ENCODE measurements at places on chromosomes 12 and 14.
A peak's percentile ranks its signal among the peaks of the same experiment; 100 is the strongest.

DNA sequence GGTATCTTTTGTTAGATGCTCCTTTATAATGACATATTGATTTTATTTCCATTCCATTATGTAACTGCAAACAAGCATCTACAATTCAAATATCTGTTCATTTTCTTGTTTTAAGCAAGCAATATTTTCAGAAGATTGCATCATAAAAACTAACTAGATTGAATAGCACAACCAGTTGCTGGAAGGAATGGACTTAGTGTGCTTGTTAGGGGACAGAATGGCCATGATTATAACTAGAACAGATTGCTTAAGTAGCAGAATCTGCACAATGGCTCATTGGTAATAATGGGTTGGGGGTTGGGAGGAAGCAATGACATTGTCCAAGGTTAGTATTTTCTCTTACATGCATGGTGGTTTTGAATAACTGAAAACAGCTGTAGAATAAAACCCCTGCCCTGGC, 939.5 kb downstream of the SLC16A7 start:
- no peak for DNase-seq

GRCh38 chr12:57627501-57628279, 5.3 kb downstream of the B4GALNT1 start:
- no peak for DNase-seq

DNA sequence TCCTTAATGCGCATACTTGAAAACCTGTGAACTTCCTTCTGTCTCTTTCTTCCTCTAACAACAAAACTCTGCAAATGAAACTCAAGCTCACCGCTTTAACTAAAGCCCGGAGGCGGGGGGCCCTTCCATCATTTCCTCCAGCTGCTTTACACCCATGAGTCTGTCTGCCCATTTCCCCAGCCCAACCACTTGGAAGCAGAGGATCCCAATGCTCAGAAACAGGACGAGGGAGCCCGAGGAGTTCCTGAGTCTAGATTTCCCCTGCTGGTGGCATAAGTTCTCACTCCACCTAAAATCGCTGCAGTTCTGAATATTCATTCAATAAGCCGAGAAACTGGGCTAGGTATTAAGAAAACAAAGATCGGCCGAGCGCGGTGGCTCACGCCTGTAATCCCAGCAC, 30.8 kb downstream of the GPR19 start:
- DNase-seq = no peak

DNA sequence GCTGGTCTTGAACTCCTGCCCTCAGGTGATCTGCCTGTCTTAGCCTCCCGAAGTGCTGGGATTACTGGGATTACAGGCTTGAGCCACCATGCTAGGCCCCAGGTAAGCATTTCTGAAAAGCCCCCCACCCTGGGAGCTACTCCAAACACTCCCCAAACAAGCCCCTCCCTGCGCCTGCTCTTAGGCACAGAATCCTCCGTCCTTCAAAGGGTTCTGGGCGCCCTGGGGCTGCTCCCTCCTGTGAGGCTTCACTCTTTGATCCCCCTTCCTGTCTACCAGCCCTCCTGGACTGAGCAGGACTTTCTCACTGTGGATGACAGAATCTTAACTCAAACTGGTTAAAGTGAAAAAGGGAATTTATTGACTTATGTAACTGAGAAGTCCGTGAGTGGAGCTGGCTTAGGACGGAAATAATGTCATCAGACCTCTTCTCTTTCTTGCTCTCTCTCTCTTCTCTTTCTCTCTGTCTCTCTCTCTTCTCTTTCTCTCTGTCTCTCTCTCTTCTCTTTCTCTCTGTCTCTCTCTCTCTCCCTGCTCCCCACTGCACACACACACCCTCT, 66.9 kb upstream of the CLMN start:
- no peak for DNase-seq

DNA sequence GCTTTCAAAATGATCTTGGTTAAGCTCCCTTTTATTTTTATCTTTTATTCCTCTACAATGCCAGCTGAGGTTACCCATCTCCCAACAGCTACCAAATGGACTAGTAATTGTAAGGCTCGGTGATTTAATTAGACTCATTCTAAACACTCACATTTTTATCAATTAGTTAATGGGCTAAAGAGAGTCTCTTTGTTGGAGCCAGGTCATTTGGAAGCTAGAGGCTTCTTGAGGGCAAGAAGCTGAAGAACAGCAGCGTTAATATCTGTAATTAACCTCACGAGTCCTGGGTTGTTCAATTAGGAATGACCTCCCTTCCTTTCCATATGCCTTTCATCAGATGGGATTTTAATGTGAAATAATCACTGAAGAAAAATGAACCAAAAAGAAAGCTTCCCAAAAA, 56.9 kb downstream of the OTX2 start:
- no peak for DNase-seq

GRCh38 chr14:71408362-71409030, 501.2 kb downstream of the PCNX1 start:
- no peak for DNase-seq

DNA sequence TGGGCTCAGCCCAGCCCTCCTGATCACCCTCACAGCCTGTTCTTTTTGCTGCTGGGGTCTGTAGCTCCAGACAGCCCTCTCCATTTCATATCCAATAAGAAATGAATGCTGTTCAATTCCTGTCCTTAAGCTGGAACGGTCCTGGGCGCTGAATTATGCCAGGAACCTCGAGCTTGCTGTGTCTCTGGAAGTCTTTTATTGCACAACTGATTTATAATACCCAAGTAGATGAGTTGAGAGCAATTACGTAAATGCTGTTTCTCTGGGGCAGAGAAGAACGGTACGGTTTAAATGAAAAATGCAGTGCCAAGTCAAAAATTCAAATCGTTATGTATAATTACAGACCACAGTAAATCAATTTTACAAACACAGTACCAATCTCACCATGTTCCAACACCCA, 161.0 kb downstream of the SAMD4A start:
- DNase-seq = no peak

- peak; percentile 14 for DNase-seq
Observed at GRCh38 chr12:104219908-104220404, 4.4 kb downstream of the TXNRD1 start.

GRCh38 chr14:76962303-76962660, 66.2 kb downstream of the IRF2BPL start:
- no peak for DNase-seq
